Eye (tissue), 1 donor: ENCODE measurements at places on chromosomes 13 and 19.

DNA sequence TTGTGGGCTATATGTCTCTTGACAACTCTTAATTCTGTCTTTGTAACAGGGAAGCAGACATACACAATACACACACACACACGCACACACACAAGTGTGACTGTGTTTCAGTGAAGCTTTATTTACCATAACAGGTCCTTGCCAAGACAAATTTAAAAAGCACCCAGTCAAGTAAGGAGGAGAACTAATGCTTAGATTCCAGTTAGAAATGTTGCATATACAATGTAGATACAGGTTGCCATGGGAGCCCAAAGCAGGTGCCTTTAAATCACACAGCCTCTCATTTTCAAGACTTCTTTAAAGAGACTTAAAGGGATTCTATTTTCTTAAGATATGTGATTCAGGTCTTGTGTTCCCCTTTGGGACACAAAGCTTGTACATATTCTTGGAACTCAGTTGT lies 1551.9 kb downstream of the EFNB2 start:
- no peak for DNase-seq

DNA sequence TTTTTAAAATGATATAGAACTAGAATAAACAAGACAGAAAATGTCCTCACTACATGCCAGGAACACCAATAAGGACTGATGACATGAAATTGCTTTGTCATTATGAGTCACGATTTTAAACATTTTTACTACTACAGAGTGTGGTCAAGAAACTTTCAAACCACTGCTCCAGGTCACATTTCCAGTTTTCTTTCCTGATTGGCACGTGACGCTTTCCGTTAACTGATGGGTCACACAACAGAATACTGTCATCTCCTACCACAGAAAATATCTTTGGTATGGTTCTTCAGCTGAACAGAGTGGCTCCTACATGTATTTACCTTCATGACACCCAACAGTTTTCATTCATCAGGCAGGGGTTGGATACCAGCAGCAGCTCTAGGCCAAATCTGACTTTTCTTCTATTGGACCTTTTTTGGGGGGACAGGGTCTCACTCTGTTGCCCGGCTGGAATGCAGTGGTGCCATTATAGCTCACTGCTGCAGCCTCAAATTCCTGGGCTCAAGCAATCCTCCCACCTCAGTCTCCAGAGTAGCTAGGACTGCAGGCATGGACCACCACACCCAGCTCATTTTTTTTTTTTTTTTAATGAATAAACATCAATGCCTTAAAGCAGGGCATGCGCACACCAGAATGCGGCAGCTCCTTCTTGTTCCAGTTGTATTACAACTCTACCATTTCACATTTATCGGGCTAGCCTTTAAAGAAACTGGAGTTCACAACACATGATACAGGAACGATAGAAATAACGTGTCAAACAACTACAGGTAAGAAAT lies 147.4 kb downstream of the RNF17 start:
- DNase-seq = no peak

DNA sequence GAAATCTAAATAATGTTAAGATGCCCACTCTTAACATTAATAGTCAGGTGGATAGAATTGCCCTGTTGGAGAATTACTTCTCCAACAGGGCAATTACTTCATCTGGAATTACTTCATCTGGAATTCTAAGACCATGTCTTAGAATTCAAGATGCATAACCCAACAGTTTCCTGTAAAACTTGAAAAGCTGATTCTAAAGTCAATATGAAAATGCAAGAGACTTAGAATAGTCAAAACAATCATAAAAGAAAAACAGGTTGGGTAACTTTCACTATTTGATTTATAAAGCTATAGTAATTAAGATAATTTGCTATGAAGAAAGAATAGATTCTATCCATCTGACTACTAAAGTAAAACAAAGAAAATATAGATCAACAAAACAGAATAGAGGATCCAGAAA lies 75.2 kb downstream of the ABCC4 start:
- no peak for DNase-seq

- DNase-seq = no peak
Observed at GRCh38 chr13:27383104-27383921, 41.1 kb upstream of the GTF3A start.

DNA sequence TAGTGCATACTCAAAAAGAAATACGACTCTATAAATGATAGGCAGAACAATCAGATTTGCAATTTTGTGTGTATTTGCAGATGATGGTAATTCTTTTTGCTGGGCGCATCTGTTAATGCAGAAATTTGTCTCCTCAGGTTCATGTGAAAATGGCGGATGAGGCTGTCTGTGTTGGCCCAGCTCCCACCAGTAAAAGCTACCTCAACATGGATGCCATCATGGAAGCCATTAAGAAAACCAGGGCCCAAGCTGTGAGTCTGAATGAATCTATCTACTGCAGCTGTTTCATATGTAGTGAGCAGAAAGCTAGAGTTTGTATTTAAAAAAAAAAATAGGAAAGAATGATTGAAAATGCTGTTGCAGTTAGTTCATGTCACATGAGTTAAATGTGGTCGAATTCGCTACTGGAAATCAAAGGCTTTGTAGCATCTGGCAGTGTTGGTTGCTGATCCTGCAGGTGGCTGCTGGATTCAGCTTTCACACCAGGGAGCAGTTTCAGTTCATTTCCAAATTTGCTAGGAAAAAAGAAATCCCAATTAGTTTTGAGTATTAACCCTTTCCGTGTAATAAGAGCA lies 66.0 kb downstream of the PCCA start:
- DNase-seq = peak; percentile 49

GRCh38 chr13:66154354-66154753 lies 1075.8 kb downstream of the PCDH9 start:
- no peak for DNase-seq

DNA sequence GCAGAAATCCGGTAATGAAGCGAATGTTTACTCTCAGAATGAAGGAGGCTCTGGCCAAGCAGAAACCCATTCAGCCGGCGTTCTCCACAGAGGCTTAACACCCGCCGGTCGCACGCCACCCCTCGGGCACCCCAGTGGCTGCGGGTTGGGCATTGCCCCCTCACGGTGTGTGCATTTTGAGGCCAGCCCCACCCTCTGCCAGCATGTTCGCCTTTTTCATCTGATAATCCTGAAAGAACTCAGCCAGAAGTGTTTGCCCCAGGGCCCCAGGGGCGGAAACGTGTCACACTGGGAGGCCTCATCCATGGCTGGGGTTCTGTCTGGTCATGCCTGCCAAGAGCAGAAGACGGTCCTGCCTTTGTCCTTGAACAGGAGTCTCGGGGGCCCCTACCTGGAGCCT lies 34.2 kb downstream of the COMP start:
- DNase-seq = peak; percentile 55

DNA sequence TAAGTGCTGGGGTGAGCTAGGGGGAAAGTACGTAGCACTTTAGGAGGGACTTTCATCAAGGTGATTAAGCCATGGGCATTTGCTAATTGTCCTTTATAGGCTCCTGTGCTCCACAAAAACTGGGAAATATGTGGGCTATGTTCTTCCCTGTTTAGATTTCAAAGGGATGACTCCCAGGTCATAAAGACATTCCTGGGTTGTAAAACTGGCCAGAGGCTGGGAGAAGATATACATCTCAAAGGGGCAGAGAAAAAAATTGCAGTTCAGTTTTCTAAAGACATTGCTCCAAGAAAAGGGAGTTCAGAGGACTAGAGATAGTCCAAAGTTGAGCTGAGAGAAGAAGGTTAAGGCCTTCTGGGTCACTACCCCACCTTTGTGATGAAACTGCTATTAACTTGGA lies 204.8 kb downstream of the MYO16 start:
- no peak for DNase-seq

GRCh38 chr13:99366075-99366987 lies 59.1 kb upstream of the GPR183 start:
- DNase-seq = no peak

DNA sequence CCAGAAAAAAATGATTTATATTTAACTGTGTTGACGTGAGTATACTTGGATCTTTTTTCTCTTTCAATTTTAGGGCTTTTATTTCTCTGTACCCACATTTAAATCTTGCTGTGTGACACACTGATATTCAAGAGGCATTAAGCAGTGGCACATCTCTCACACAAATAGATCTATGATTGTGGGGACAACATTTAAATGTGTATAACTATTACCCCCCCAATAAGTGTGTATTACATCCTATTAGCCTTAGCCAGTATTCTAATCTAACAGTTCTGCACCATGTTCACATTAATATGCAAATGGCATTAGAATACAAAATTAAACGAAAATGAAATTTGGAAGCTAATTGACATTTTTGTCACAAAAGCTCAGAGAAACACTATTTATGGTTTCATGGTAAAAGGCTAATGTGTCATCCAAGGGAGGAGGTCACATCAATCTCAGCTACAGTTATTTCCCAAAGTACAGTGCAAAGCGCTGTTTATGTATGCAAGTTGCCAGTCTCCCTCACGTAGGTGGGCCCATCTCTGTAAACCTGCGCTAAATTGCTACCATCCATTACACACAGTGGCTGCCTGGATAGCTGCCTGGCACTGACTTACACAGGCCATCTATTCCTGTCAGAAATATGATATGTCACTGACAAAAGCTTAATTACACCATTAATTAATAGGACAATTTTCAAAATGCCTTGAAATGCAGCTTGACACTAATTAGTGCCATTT lies 984.7 kb upstream of the PCDH9 start:
- no peak for DNase-seq

- DNase-seq = no peak
Observed at GRCh38 chr13:75308222-75308621, 173.7 kb downstream of the TBC1D4 start.

- DNase-seq = no peak
Observed at GRCh38 chr13:34070006-34070405, 252.1 kb downstream of the RFC3 start.

DNA sequence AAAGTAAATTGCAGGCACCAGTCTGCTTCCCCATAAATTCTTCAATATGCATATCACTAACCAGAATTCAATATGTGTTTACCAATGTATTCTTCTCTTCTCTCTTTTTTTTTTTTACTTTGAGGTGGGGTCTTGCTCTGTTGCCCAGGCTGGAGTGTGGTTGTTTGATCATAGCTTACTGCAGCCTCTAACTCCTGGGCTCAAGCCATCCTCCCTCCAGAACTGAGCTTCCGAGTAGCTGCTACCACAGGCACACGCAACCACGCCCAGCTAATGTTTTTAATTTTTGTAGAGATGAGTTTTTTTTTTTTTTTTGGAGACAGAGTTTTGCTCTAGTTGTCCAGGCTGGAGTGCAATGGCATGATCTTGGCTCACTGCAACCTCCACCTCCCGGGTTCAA lies 16.8 kb downstream of the LTBP4 start:
- no peak for DNase-seq

GRCh38 chr19:38676023-38676877 lies 28.8 kb downstream of the ACTN4 start:
- no peak for DNase-seq
